Stimulated activated CD8-positive, alpha-beta memory T cell treated with anti-CD3 and anti-CD28 coated beads, Interleukin-4, amount 100 ng/mL, for 24 hours (primary cell): ENCODE measurements at places on chromosomes 2 and 18.

DNA sequence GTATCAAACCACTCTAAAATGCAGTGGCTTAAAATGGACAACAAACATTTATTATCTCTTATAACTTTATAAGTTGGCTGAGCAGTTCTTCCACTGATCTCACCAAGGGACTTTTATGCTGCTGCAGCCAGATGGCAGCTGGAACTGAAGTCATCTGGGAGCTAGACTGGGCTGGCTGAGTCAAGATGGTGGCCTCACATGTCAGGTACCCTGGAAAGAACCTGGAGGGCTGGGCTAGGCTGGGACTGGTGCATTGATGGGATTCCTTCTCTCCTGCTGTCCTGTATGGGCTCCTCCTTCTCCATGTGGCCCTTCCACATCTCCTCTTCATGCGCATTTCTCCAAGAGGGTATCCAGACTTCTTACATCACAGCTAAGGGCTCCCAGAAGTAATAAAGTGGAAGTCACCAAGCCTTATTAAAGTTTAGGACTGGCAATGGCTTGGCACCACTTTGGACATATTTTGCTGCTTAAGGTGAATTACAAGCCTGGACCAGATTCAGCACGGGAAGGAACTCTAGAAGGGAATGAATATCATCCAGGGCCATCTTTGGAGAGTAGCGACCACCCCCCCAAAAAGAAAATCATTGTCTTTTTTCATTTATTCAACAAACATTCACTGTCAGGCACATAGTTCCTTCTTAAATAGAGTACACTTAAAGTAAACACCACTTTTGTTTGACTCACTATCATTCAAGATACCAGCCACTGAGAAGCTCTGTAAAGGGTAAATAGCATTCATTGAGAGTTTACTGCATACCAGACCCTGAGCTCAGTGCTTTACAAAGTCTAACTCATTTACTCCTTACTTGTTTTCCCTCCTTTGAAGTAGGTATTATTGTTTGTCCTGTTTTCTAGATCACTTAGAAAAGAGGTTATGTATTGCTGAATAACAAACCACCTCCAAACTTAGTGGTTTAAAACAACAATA lies 138.0 kb downstream of the ZFP36L2 start:
- no peak for DNase-seq

DNA sequence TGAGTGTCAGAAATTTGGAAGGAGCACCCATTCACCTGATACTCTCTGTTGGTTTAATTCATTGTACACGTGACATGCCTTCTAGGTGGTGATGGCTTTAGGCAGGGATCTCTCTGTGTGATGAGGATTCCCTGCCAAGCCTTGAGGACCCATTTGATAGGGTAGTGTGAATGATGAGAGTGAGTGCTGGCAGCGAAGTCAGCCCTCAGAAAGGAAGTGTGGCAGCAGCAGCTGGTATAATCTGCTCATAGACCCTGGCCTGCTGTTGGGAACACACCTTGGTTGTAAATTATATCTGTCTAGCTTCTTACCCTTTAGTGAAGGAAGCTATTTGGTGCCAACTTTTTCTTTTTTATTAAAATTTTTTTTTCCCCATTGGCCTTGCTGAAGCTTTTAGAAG lies 164.5 kb downstream of the HAUS1 start:
- no peak for DNase-seq

DNA sequence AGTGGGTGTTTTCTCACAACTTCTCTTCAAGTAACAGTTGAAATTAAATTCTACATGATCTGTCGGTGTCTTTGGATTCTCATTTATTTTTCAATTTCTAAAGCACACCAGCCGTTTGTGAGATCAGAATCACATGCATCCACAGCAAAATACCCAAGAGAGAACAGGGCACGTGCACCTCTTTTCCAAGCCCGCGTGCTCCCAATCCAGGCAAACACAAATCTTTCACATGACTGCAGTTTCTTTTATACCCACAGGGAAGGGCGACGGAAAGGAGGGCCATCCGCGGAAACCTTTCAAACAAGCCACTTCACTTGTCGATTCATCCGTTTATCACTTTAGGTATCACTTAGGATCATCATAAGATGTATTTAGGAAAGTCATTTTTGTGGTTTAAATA lies 13.0 kb upstream of the DAPL1 start:
- no peak for DNase-seq

DNA sequence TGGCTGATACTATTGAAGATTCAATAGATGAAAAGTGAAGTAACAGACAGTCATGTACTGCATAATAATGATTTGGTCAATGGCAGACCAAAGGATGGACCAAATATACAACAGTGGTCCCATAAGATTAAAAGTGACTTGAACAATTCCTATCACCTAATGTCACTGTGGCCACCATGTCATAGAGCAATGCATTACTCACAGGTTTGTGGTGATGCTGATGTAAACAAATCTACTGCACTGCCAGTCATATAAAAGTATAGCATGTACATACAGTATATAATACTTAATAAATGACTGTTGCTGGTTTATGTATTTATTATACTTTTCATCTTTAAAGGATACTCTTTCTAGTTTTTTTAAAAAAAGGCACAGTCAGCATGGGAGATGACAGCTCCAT lies 99.9 kb downstream of the USP34 start:
- DNase-seq: no peak

DNA sequence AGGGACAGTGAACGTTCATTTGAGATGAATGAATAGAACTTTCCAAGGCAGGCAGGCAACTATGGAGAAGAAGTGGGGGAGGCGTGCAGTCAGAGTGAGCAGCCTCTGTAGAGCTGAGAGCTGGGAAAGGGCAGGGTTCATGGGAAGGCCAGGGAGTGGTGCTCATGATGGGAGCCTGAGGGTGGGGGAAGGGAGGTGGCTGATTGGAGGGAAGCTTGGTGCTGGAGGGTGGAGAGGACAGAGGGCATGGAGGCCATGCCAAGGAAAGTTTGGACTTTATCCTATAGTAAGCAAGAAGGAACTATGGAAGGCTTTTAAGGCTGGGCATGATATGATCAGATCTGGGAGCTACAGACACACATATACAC lies 47.6 kb upstream of the LGALSL start:
- no peak for DNase-seq

GRCh38 chr2:177970670-177971454 lies 101.7 kb downstream of the PDE11A start:
- DNase-seq: no peak

- no peak for DNase-seq
Observed at GRCh38 chr2:118591223-118591622, 256.2 kb downstream of the EN1 start.

GRCh38 chr2:230455005-230455684 lies 39.1 kb downstream of the SP100 start:
- DNase-seq: no peak

GRCh38 chr18:55511277-55511676 lies 76.7 kb downstream of the TCF4 start:
- DNase-seq: no peak

DNA sequence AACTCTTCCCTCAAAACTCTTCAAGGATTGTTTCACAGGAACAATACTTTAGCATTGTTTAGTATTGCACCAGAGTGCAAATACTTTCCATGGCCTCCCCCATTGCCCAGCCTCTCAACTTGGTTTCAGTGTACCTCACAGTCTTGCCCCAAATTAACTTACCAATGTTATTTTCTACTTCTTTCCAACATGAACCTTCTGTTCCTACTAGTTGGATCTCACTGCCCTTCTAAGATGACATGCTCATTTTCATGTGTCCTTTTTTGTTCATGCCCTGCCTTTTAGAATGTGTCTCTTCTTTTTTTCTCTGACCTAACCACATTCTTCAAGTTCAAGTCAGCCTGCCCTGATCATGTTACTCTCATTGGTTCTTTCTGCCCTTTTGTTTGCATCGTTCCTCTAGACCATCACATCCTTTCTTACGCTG lies 4.1 kb downstream of the SPATS2L start:
- DNase-seq: no peak

DNA sequence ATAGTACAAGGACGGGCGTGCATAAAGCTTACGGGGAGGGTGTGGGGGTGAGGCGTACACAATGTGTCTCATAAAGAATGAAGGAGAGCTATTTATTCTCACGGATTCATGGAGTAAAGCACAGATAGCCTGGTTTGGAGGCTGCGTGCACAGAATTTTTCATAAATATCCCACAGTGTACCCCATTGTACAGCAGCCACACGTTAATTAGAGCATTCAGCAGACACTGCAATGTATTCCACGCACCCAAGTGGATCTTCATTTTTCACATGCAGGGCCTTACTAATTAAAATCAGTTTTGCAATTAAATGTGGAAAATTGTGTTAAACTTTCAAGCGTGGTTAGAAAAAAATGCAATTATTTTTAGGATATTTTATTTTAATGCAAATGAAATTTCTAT lies 227.7 kb upstream of the PXDN start:
- no peak for DNase-seq

GRCh38 chr18:32216390-32216789 lies 26.6 kb downstream of the MEP1B start:
- DNase-seq: no peak

- no peak for DNase-seq
Observed at GRCh38 chr18:3067722-3068121, 54.8 kb upstream of the LPIN2 start.

GRCh38 chr2:113822087-113822815 lies 65.8 kb upstream of the SLC35F5 start:
- DNase-seq: no peak
